NCI-H510A (cell line): ENCODE measurements at places on chromosomes 13 and 19.

- DNase-seq, result no peak
Observed at GRCh38 chr13:111296417-111296816, 24.0 kb upstream of the TEX29 start.

DNA sequence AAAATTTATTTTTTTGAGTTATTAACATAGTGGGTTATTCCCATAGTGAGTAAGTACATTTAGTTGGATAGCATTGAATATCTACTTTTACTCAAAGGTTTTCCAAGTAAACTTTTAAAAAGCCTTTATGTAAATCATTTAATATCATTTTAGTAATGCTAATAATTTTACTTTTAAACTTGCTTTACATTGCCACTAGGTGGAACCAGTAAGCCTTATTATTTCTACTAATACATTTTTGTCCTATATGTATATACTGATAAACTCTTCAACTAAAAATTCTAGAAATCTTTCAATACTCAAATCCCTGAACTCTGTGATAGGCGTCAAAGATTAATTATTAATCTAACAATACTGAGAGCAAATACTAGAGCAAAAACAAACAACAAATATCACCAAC lies 1709.2 kb upstream of the PCDH20 start:
- no peak for DNase-seq

- no peak for DNase-seq
Observed at GRCh38 chr19:4067396-4068046, 822 bp upstream of the ZBTB7A start.

- DNase-seq, result no peak
Observed at GRCh38 chr13:47858042-47859025, 142.7 kb downstream of the SUCLA2 start.

DNA sequence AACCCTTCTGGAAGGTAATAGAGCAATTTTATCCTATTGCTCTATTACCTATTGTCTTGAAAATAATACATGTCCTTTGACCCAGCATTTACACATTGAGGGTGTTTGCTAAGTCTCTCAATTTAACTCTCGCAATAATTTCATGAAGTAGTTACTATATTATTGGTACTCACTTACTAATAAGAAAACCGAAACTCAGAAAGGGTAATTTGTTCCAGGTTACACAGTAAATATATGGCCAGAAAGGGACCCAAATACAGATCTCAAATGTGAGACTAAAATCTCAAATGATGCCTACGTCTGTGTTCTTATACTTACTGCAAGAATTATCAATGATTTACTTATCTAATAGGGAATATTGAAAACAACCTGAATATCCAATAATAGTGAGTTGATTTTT lies 29.7 kb upstream of the FAM216B start:
- no peak for DNase-seq

GRCh38 chr13:41767801-41768200 lies 193.1 kb downstream of the VWA8 start:
- DNase-seq, result no peak

GRCh38 chr19:3380829-3381228 lies 14.4 kb downstream of the NFIC start:
- DNase-seq, result no peak
